ENCODE measurements at places on chromosomes 13 and 19.

DNA sequence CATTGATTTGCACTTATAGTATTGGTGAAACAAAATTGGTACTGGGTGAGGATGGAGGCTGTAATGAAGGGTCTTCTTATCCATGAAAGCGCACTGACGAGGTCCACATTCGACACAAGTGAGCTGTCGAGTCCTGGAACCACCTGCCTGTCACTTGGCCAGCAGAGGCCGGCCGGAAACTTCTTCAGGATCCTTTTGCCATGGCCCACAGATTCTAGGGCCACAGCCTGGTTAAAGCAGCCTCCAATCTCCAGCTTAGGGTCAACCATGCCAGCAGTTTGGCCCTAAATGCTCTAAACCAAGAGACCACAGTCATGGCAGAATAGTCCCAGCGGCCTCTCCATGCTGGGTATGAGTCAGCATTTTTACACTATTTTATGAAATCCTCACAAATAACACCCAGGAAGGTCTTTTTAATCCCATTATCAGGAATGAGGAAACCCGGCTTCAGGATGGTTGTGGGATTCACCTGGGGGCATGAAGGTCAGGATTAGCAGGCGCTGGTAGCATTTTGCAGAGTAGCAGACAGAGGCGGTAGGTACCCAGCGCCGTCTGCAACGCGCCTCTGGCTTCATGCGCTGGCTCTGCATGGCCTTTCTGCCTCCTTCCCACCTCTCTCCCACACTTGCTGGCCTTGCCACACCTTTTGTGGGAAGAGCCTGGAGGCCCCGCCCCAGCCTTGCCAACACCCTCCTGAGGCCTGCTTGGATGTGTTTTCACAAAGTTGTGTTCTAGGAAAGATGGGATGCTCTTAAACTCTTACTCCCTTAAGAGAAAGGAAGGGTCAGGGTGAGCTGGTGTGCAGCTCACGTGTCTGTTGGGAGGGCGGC is 15.2 kb downstream of the GAS6 start:
- DNase-seq = no peak

DNA sequence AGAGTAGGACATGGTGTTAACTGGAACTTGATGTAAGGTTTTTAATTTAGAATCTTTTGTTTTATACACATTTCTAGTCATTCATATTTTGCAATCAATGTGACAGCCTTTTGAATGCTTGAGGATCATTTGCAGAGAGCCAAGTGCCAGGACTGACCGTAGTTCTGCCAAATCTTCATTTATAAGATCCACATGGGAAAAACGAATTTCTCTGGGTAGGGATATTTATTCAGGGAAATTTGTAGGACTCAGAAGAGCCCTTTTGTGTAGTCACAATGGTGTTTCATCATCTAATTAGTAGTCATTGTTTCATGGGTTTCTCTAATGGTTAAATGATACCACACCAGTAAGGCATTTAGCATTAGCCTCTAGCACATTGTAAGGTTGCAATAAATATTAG is 161.1 kb downstream of the LMO7 start:
- DNase-seq = no peak

DNA sequence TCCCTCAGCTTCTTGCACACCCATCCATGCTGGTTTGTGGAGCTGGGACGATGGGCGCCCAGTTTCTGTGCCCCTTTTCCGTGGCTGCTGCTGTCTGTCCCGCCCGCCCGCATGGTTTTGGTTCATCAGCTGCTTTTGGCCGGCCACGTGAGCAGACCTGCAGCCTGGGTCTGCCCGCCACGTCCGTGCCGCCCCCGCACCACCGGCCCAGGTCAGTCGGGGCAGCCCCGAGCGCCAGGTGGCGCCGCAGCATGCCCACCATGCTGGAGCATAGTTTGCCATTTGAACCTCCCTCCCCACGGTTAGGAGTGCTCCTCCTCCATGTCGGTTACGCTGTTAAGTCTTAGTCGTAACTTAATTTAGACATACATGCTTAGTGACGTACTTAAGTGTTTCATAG is 15.3 kb upstream of the RPS15 start:
- no peak for DNase-seq

DNA sequence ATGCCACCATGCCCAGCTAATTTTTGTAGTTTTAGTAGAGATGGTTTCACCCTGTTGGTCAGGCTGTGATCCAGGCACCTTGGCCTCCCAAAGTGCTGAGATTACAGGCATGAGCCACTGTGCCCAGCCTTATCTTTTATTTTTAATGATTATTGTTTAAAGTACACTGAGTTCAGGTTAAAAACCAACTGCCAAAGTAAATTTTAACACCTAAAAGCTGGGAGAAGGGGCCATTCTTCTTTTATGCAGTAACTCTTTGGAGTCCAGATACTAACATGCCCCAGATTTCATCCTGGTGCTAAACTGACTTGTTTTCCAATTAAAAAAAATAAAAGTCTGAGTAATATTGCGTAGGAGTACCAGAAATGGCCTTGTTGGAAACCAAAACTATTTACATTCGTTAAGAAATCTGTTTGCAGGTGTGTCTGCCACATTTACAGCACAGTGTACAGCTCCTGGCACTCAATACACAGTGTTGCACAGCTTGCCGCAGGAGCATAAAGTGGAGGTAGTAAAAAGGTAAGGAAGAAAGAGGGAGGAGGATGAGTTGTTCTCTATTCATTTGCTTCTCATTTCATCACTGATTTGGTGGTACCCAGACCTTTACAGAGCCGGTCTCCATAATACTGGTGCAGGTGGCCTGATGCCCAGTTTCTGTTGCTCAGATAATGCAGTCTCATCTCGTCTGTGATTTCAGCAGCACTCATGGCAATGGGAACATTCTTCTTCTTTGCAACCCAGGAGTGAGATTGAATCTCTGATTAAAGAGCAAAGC is 108.9 kb downstream of the PCCA start:
- no peak for DNase-seq

GRCh38 chr13:79336966-79337365 is 69.1 kb downstream of the RBM26 start:
- DNase-seq = no peak

GRCh38 chr19:31725051-31725450 is 375.8 kb upstream of the TSHZ3 start:
- DNase-seq = no peak

DNA sequence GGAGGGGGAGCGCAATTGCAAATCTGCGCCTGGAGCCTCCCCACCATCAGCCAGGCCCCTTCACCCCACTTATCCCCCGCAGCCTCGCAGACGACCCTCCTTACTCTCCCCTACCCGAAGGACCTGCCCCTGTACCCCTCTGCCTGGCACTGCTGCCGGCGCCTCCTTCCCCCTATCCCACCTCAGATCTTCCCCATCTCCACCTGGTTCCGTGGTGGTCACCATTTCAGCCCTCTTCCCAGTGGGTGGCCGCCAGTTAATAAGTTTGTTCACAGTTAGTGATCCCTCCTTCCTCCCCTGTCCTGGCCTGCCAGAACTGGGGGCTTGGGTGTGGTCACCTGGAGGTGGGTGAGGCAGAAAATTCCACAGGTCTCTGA is 397 bp downstream of the SLC44A2 start:
- DNase-seq = no peak
